ENCODE measurements at places on chromosomes 16 and 17.

DNA sequence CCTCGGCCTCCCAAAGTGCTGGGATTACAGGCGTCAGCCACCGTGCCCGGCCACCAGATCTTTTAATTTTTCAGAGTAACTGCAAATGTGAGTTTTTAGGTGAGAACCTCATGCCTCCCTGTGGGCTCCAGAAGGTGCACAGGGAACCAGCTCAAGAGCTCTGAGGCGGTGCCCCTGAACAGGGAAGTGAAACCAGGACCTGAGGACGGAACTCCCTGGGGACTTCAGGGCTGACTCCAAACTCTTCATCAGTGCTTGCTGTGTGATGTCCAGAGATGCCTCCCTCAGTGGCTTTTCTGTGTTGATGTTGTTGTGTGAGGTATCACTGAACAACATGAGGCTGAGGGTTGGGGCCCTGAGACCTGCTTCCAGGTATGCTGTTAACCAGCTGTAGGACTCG lies 23.8 kb downstream of the SLC12A3 start:
- no peak for DNase-seq

DNA sequence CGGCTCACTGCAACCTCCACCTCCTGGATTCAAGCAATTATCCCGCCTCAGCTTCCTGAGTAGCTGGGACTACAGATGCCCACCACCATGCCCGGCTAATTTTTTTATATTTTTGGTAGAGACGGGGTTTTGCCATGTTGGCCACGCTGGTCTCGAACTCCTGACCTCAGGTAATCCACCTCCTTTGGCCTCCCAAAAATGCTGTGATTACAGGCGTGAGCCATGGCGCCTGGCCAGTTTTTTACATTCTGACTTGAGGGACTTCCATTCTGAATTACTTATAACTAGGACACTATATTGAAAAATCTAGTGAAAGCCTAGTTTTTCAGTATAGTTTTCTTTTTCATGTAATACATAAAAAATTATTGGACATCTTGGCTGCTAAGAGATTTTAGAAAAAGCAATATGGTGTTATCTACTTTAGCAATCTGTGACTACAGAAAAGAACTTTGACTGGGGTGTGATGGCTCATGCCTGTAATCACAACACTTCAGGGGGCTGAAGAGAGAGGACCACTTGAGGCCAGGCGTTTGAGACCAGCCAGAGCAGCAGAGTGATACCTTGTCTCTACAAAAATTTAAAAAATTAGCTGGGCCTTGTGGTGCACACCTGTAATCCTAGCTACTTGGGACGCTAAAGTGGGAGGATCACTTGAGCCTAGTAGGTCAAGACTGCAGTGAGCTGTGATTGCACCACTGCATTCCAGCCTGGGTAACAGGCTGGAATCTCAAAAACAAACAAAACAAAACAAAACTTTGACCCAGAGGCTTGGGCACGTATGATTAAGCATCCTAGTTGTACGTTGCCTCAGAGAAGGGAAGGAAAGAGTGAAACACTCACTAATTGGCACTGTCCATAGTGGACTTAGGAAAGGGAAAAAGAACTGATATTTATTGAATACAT lies 26.8 kb upstream of the GOSR1 start:
- no peak for DNase-seq

DNA sequence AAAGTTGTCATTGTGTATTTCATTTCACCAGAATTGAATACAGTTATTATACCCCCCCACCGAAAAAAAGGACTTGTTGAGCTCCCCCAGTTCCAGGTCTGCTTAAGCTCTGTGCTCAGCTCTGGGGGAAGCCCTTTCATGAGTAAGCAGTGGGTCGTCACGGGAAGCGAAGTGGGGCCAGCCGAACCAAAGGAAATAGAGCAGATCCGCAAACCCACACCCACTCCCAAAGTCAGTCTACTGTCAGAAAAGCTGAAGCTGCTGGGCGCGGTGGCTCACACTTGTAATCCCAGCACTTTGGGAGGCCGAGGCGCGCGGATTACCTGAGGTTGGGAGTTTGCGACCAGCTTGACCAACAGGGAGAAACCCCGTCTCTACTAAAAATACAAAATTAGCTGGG lies 50.1 kb downstream of the PECAM1 start:
- no peak for DNase-seq

- DNase-seq, result no peak
Measured at GRCh38 chr16:84461413-84462295, 42.8 kb downstream of the MEAK7 start.

DNA sequence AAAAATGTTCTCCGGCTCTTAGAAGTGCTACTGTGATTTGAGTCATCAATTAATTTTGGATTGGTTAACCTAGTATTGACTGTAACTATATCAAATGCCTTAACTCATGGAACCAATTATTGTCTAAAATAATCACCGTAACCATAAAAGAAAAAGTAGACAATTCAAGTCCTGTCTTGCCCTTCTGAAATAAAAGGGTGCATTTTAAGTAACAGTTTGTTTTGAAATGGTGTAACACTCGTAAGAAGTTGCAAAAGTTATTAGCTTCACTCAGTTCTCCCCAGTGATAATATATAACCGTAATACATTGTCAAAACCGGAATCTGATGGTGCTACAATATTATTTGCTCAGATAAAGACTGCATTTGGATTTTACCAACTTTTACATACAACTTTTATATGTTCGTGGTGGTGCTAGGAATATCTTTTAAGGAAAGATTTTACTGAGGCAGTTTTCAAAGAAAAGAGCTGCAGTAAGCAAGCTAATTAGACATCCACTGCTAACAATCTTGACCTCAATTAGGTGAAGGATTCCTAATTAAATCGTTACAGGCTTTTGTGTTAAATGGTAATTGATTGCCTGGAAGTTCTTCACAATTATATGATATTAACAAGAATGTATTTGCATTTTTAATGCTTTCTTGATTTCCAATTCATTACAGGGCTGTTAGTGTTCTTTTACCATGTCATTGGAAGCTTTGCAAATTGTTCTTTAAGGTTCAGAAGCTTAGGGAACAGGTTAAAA lies 413.1 kb upstream of the MON1B start:
- no peak for DNase-seq

DNA sequence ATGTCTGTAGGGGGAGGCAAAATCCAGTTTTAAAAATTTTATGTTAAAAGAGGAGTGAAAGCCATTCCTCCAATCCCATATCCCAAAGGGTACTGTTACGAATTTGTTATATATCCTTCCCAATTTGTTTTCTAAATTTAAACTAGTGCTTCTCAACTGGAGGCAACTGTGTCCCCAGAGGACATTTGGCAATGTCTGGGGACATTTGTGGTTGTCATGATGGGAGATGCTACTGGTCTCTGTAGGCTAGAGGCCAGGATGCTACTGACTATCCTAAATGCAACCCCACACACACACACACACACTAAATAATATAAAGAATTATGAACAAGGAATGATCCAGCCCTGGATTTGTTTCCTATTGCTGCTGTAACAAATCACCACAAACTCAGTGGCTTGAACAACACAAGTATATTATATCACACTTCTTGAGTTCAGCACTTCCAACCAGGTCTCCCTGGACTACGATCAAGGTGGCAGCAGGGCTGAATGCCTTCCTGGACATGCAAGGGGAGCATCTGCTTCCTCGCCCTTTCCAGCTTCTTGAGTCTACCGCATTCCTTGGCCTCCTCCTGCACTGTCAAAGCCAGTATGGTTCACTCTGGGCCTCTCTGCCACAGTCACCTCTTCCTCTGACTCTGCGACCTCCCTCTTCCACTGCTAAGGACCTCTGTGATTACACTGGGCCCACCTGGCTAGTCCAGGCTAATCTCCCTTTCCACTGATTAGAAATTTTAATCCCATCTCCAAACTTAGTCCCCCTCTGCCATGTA lies 30.1 kb downstream of the ARHGAP17 start:
- no peak for DNase-seq

DNA sequence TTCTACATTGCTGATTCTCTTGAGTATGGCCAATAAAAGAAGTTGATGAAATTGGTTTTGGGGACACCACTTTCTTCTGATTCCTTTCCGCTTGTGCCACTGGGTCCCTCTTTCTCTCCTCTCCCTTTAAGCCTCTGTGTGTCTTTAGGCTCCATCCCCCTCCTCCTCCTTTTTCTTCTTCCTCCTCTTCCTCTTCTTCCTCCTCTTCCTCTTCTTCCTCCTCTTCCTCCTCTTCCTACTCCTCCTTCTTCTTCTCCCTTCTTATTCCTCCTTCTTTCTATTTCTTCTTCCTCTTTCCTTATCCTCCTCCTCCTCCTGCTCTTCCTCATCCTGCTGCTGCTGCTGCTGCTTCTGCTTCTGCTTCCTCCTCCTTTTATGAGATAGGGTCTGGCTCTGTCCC lies 93.7 kb downstream of the CHD9NB start:
- no peak for DNase-seq

- DNase-seq, result no peak
Measured at GRCh38 chr16:23642246-23642774, 1.0 kb downstream of the DCTN5 start.
